Activated naive CD8-positive, alpha-beta T cell treated with anti-CD3 and anti-CD28 coated beads for 36 hours (primary cell): ENCODE measurements at places on chromosomes 16 and 17. TPM values are rescaled to one million over a fixed set of nuclear protein-coding genes. Genes with fewer than 3 reads are reported as not detected.

DNA sequence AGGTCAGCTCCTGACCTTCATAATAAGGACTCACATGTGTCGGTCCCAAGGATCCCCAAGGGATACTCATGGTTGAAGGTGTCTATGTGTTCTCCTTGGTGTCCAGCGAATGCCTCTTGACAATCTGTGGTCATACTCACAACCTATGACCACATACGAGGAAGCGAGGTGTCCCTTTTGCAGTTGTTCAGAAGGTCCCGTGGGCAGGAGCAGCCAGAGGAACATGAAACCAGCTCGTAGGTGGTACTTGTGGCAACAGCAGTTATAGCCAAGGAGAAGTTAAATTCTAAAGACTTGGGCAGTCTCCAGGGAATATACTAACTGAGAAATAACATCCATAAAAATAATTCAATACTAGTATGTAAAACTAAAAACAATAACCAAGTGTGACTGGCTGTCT, 685.3 kb downstream of the WWOX start:
- H3K4me3 ChIP-seq = no peak overlapping the region
- DNase-seq = no peak
- H3K4me1 ChIP-seq = no peaks in the 10 kb centered on the region
- no peaks in the 10 kb centered on the region for H3K27me3 ChIP-seq
- H3K27ac ChIP-seq = no peak overlapping the region

- H3K27ac ChIP-seq = no peak overlapping the region
- no peak for DNase-seq
- H3K36me3 ChIP-seq = peaks cover 59% of the 10 kb centered on the region
- H3K27me3 ChIP-seq = no peaks in the 10 kb centered on the region
- H3K4me3 ChIP-seq = no peak overlapping the region
Measured at GRCh38 chr16:69428652-69429051, 4.2 kb downstream of the CYB5B start.

- H3K4me1 ChIP-seq = no peaks in the 10 kb centered on the region
- H3K4me3 ChIP-seq = no peak overlapping the region
- no peaks in the 10 kb centered on the region for H3K36me3 ChIP-seq
- DNase-seq = no peak
- peaks cover 9% of the 10 kb centered on the region for H3K27me3 ChIP-seq
- H3K27ac ChIP-seq = no peak overlapping the region
Measured at GRCh38 chr17:15023589-15024336, 241.4 kb downstream of the PMP22 start.

The SLC13A5 gene
- not detected for total RNA-seq

DNA sequence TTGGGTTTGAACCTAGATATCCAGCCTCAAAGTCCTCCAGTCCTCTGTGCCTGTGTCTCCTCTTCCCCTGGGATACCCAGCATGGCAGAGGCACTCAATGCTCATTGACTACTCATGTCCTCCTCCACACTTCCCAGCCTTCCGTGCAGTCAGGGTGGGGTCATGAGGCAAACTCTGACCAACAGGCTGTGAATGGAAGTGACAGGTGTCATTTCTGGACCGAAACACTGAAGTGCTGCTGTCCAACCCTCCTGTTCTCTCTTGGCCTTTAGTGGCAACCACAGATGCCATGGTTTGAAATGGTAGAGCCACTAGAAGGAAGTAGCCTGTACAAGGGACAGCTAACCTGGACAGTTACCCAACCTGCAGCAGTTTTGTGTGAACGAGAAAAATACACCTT, 46.7 kb upstream of the MAP3K14 start:
- no peak for DNase-seq
- no peak overlapping the region for H3K4me3 ChIP-seq
- no peaks in the 10 kb centered on the region for H3K36me3 ChIP-seq
- H3K4me1 ChIP-seq = no peaks in the 10 kb centered on the region
- H3K27me3 ChIP-seq = peaks cover 4% of the 10 kb centered on the region
